ENCODE measurements at places on chromosomes 6 and 20. TPM values are rescaled to one million over a fixed set of nuclear protein-coding genes. Genes with fewer than 3 reads are reported as not detected.

The ZNF322 gene
- total RNA-seq: 13.6 TPM

DNA sequence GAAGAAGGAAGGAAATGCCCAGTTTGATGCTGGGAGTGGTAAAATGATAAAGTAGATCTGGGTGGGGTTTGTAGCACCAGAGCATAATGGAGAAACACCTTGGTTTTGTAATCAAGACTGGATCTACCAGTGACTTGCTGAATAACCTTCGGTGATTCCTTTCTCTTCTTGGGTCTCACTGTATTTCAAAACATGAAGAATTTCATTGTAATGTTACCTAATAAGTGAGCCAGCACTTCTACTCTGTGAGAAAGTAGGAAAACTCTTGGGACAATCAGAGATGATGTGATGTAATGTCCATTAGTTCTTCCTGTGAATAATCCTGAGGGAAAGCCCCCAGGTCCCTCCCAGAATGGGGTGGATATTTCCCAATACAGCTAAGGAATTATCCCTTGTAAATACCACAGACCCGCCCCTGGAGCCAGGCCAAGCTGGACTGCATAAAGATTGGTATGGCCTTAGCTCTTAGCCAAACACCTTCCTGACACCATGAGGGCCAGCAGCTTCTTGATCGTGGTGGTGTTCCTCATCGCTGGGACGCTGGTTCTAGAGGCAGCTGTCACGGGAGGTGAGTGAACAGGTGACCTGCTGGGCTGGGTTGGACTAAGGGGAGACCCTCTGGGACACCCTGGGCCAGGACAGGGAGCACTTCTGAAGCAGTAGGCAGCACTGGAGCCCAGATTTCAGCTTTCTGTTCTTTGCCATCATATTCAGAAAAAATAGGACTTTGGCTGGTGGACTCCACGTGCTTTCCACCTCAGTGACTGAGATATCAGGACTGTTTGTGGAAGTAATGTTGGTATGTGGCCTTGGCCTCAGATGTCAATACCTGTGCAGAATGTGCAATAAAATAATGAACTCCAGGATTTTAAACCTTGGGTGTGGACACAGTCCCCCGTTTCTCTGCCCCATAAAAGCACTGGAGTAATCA is at the start of gene PI3:
Gene PI3, plus strand, starts transcription at position 469 of the 931 bp plus-strand sequence. Its CDS starts 21 bp downstream, at position 490.
- DNase-seq: no peak

The SMLR1 gene
- not detected for total RNA-seq

DNA sequence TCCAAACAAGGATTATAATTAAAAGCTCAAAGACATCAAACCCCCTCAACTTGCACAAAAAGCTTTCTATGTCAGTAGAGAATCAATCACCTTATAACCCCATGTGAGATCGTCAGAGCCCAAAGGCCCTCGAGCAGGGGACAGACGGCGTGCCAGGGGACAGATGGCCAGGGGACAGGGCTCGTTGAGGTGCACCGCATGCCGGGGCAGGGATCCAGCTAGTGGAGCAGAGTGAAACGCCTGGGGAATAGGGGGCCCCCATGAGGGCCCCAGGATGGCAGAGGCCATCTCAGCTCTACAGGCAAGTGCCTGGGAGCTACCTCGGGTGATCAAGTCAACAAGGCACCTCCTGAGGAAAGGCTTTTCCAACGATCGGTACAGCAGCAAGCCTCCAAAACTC is 28.6 kb downstream of the DIDO1 start:
- DNase-seq: no peak

DNA sequence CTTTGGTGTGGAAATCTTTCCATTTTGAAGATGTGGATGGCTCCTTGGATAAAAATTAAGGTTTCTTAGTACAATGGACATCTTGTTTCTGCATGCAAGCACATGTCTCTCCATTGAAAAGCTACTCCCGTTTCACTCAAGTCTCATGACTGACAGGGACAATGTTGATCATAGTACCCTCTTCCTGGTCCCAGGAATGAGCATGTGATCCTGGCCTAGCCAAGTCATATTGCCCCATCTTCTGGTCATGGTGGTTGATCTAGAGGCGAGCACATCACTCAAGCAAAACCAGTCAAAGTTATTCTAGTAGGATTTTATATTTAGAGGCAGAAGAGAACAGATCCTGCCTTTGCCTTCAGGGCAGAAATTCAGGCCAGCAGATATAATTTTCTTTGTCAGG is 12.2 kb upstream of the CBLN4 start:
- no peak for DNase-seq
